EH (cell line): ENCODE measurements at places on chromosomes 3 and 15.

DNA sequence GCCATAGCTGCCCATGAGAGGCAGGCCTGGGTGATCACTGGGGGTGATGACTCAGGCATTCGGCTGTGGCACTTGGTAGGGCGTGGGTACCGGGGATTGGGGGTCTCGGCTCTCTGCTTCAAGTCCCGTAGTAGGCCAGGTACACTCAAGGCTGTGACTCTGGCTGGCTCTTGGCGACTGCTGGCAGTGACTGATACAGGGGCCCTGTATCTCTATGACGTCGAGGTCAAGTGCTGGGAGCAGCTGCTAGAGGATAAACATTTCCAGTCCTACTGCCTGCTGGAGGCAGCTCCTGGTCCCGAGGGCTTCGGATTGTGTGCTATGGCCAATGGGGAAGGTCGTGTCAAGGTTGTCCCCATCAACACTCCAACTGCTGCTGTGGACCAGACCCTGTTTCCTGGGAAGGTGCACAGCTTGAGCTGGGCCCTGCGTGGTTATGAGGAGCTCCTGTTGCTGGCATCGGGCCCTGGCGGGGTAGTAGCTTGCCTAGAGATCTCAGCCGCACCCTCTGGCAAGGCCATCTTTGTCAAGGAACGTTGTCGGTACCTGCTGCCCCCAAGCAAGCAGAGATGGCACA lies 5.3 kb downstream of the WDR6 start:
- DNase-seq = no peak

GRCh38 chr15:27787931-27788330 lies 311.2 kb downstream of the OCA2 start:
- no peak for DNase-seq

DNA sequence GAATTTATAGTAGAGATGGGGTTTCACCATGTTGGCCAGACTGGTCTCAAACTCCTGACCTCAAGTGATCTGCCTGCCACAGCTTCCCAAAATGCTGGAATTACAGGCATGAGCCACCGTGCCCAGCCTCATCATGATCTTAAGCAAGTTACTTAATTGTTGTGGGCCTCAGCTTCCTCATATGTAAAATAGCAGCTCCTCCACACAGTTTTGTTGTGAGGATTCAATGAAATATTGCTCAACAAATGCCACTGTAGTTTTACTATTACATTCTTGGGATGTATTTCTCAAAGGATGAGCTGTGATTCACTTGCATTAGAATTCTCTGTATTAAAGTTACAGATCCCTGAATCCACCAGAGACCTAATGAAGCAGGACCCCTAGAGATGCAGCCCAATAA lies 168.8 kb downstream of the ADAMTS9 start:
- DNase-seq = peak; percentile 49

DNA sequence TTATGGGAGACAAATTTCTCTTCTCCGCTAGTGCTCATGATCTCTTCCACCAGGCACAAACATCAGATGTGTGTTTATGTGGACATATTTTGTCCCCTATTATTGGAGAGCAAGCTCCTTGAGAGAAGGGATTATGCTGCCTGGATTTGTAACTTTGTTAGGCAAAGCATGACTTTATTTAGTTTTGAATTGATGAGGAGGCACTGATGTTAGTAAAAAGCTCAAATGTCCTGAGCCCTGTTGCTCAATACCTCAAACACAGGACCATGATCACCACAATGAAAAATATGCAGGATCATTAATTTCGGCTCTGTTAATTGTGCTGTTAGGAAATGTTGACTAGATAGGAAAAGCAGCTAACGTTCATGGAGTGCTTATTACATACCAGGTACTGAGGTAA lies 29.1 kb downstream of the SCG5 start:
- DNase-seq = peak; percentile 30

GRCh38 chr3:104988496-104988895 lies 378.2 kb upstream of the ALCAM start:
- peak; percentile 25 for DNase-seq

DNA sequence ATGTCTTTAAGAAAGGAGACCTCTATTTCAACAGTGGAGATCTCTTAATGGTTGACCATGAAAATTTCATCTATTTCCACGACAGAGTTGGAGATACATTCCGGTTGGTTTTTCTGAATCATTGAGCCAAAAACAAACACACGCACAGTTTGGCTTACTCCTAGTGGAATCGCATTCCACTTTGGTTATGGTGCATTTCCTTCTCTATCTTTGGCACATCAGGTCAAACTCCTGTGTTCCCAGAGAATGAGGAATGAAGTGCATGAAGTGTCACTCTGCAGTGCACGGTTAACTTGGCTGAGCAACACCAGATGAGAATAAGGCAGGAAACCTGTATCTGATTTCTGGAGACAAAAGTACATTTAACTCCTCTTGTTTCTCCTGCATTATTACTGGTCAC lies 38.5 kb downstream of the HDC start:
- DNase-seq = peak; percentile 94

GRCh38 chr3:148319161-148319915 lies 378.4 kb upstream of the AGTR1 start:
- peak; percentile 83 for DNase-seq

DNA sequence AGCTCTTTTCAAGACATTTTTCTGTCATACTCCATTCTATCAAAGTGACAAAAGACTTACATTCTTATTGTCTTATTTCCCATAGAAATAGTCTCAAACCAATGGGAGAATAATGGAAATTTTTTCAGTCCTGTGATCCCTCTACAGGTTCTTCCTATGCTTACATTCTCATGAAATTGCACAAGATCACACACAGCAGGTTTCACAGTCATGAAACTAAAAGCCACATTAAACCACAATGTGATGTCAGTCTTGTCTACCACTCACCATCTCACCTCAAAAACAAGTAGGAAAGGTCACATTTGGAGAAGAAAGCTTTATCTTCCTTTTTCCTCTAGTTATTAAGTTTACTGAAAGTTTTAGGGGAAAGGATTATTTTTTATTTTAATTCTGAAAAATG lies 161.0 kb upstream of the RORA start:
- DNase-seq = no peak

GRCh38 chr15:101608201-101608600 lies 44.0 kb downstream of the TM2D3 start:
- no peak for DNase-seq

- no peak for DNase-seq
These were observed 249.0 kb downstream of the ISL2 start for GRCh38 chr15:76585576-76585897.

- no peak for DNase-seq
These were observed 13.9 kb downstream of the OR5H15 start for GRCh38 chr3:98180319-98180890.

DNA sequence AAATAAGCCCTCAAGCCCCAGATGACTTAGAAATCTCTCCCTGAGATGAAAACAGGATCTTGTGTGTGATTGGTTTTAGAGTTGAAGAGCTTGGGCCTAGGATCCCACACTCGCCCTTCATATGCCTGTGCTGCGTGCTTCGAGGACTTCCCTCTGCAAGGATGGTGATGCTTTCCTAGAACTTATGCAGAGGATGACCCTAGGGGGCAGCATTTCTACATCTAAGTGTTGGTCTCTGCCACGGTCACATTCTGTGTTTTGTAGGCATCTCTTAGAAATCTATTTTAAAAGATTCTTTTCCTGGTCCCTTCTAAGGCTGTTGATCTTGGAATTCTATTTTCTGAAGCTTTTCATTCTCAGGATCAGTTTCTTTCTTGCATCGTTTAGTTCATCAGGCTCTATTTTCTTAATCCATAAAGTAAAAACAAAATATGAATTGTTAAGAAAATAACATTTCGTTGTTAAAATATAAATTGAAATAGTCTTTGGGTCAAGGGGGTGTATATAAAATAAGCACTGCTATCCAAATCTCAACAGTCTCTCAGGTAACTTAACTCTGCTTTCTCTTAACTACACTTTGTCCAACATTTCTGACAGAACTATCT lies 45.7 kb downstream of the WDR76 start:
- DNase-seq = peak; percentile 80

DNA sequence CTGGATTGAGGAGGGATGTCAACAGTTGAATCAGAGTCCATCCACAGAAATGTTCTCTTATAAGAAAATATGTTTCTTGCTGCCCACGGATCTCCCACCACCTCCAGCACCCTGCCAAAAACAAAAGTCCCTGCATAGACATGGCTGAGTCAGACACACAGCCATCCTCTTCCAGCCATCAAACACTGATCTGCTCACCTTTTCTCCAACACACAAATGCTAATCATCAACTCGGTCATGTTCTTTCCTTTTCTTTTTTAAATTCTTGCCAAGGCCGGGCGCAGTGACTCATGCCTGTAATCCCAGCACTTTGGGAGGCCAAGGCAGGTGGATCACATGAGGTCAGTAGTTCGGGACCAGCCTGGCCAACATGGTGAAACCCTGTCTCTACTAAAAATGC lies 110.7 kb upstream of the IL12A start:
- no peak for DNase-seq
